Upper lobe of left lung (tissue), 6 donors: ENCODE measurements at places on chromosomes 16 and 17. TPM values are rescaled to one million over a fixed set of nuclear protein-coding genes. Genes with fewer than 3 reads are reported as not detected.

Gene PRSS53
- total RNA-seq, result 8.4 TPM

Gene KRTAP4-6
- total RNA-seq, result not detected

Gene HSD3B7
- 38.8 TPM for total RNA-seq

Gene DNAH2
- total RNA-seq, result 0.66 TPM

Gene CHP2
- not detected for total RNA-seq

Gene PER1
- total RNA-seq, result 310 TPM

Gene CCL7
- 0.34 TPM for total RNA-seq
